ENCODE measurements at places on chromosomes 6 and 20. TPM values are rescaled to one million over a fixed set of nuclear protein-coding genes. Genes with fewer than 3 reads are reported as not detected.

COL11A2 gene
- total RNA-seq = 9.1 TPM

PLEKHG1 gene
- total RNA-seq = 20.4 TPM

ANKRD66 gene
- not detected for total RNA-seq

RHAG gene
- total RNA-seq = not detected

LTB gene
- 0.86 TPM for total RNA-seq
